ENCODE measurements at places on chromosomes 12 and 14.
A peak's percentile ranks its signal among the peaks of the same experiment; 100 is the strongest.

DNA sequence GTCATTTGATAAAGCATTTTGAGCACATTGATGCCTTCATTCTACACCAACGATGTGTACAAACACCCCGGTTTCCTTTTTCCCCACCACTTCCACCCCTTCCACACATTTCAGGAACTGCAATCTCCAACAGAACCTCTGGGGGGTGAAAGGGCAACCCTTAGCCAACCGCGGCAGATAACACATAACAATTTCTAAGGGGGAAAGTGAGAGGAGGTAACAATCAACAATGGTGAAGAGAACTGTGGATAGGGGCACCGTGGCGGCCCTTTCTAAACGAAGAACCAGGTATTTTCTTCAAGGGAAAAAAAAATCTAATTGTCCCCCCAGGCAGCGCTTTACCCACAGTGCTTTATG, 1.1 kb downstream of the KITLG start:
- no peak for DNase-seq

GRCh38 chr12:26080911-26081310, 43.9 kb downstream of the BHLHE41 start:
- no peak for DNase-seq

DNA sequence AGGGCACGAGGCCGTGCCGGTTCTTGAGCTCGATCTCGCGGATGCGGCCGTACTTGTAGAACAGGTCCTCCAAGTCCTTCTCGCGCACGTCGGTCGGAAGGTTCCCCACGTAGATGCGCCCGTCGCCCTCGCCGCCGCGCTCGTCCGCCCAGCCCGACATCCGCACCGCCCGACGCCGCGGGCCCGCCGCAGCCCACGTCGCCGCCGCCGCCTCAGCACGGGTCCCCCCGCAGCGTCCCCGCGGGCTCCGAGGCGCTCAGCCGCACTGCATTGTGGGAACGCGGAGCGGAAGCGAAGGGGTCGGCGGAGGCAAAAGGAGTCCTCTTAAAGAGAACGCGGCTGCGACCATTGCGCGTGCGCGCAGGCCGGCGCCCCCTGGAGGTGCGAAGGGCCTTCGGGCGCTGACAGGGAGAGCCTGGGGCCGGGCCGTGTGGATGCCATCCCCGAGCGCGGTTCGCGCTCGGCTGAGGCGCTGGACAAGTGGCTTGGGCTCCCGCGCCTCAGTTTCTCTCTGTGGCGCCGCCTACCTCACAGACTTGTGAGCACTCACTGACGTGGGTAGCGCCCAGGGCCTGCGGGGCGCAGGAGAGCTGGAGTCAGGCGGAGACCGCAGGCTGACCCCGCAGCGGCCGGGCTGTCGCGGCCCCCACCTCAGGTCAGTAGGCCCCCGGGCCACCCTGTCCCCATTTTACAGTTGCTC, at the start of gene SRSF9:
TSS of gene SRSF9 (minus strand) at position 299 of the 700 bp plus-strand sequence. CDS start at position 160, 139 bp downstream.
- peak; percentile 66 for DNase-seq

- DNase-seq = no peak
Measured at GRCh38 chr12:132083614-132083940, 60.5 kb downstream of the DDX51 start.

DNA sequence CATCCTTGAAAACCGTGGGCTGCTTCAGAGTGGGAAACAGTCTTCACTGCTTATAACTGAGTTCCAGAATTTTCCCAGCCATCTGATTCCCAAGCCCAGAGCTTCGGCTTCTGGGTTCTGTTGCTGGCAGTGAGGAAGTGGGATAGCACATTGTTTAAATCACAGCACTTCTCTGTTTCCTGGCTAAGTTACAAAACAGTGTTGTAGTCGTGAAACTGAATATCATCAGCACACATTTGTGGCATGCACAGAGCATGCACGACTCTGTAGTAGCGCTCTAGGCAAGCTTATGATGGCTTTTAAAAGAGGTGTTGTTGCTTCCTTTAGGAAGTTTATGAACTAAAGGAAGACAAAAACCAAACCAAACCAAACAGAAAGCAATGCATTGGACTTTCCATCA, 1005.5 kb downstream of the NRXN3 start:
- no peak for DNase-seq

DNA sequence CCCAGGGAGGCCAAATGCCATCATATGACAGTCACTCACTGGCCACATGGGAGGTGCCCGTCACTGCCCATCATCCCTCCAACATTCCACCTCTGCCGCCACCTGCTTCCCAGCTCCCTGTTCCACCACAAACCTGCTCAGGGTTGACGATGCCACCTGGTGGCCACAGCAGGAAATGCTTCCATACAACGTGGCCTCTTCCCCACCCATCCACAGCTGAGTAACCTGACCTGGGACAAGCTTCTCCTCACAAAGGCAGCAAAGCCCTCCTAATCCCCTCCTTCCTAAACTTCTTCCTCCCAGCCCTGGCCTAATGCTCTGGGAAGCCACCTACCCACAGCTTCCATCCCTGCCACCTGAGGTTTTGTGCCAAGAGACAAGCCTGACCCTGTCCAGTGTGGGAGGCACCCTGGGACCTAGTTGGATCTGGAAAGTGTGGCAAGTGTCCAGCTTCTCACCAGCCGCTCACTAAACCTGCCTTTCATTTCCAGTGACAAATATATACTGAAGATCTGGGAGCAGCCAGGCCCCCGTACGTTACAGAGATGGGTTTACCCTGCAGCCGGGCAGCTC, 4.3 kb downstream of the DEGS2 start:
- DNase-seq = no peak

DNA sequence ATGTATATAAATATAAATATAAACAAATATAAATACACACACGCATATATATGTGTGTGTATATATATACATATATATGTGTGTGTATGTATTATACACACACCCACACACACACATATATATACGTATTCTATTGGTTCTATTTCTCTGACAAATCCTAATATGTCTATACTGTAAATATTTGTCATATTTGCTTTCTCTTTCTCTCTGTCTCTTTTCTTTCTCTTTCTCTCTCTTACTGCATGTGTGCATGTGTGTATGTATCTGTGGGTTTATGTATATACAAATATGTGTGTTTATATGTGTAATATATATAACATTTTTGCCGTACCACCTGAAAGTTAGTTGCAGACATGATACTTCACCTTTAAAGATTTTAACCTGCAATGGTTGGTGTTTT, 174.2 kb upstream of the PLEKHG7 start:
- no peak for DNase-seq

DNA sequence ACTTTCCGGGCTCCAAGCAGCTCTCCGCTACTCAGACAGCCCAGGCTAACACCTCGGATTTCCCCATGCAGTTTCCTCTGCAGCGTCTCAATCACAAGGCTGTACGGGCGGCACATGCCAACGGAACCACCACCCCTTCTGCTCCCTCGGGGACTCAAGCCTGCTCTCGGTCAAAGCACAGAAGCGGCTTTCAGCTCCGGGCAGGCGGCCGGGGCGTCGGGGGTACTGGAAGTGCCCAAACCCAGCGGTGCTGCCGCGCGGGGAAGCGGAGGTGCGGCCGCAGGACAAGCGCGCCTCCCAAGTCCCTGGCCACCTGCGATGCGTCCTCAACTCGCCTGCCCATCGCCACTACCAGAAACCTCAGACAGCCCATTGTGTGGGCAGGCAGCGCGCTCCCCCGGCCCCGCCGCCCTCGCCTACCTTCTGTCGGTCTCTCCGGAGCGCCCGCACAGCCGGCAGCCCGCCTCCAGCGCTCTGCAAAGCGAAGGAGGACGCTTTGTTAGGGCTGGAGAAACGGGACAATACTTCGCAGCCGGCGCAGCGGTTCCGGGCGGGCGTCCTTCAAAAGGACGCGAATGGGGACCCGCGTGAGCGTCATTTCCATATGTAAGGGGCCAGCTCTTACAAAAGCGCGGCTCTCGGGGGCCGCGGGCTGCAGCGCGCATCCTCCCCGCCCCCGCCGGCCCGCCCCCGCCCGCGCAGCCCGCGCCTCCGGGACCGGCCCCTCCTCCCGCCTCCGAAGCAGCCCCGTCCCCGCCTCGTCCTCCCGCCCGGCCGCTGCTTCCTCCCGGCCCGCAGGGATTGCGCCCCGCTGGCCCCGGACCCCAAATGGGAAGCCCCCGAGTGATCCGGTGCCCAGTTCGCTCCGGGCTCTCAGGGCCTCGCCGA, 674 bp downstream of the NIN start:
- no peak for DNase-seq

- DNase-seq = no peak
Measured at GRCh38 chr12:12600659-12601058, 11.0 kb upstream of the CREBL2 start.

GRCh38 chr14:45038256-45038655, 45.7 kb upstream of the PRPF39 start:
- DNase-seq = no peak

DNA sequence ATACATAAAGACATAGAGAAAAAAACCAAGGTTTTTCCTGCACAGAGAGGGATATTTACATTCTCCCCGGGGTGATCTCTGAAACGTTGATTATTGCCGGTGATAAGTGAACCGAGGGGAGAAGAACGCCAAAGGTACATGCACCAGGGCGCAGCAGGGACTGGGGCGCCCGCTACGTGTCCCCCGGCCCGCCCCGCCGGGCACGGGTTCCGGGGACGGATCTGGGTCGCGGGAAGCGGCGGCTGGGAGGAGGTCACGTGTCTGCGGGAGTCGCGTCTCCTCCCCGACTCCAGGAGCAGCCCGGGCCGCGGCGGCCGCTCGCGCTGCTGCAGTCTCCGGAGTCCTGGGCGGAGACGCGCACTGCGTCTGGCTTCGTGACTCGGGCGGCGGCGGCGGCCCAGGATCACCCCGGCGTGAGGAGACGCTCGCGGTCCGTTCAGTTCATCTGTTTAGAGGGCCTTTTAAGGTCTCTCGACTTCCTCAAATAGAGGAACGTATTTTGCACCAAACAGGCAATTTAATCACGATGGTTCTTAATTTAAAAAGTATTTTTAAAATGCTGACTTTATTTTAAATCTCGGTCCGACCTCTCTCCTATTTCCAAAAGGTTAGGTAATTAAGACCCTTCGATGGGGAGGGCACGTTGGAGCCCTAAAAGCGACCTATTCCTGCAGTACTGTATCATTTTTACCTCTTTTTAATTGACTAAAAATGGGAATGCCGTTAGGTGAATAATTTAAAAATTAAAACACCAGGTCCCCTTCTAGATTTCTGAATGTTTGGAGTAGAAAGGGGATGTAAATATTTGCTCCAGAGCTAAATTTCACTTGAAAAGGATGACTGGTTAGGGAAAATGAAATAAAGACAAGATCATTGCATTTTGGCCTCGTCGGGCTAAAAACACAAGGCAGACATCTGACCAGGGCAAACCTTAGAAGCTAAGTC, 1.8 kb upstream of the BHLHE41 start:
- DNase-seq = no peak

DNA sequence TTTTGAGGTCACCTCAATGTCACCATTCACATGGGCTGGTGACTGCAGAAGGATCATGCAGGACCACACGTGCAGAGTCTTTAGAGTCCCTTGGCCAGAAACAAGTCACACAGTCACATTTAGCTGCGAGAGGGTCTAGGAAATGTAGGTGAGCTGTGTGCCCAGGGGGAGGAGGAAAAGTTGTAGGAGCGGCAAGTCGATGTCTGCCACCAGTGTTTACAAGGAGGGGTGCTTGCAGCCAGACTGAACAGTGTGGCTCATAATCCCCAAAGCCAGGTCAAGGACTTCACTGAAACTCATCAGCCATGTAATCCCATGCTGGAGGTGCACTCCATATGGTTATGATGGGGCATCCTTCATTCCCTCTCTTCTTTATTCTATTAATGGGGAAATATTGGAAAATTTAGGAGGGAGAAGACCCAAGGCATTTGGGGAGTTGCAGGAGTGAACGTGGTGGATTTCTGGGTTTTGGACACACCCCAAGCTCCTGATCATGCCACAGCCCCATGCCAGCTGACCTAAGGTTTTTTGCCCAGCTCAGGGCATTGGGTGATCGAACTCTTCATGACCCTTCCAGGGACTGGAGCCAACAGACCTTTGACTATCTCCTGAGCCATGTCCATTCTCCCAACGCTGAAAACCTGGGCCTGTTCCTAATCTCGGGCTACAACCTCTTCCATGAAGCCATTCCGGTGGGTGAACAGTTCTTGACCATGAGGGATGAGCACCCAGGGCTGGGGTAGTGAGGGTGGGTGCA, 7.2 kb downstream of the DAO start:
- DNase-seq = no peak

DNA sequence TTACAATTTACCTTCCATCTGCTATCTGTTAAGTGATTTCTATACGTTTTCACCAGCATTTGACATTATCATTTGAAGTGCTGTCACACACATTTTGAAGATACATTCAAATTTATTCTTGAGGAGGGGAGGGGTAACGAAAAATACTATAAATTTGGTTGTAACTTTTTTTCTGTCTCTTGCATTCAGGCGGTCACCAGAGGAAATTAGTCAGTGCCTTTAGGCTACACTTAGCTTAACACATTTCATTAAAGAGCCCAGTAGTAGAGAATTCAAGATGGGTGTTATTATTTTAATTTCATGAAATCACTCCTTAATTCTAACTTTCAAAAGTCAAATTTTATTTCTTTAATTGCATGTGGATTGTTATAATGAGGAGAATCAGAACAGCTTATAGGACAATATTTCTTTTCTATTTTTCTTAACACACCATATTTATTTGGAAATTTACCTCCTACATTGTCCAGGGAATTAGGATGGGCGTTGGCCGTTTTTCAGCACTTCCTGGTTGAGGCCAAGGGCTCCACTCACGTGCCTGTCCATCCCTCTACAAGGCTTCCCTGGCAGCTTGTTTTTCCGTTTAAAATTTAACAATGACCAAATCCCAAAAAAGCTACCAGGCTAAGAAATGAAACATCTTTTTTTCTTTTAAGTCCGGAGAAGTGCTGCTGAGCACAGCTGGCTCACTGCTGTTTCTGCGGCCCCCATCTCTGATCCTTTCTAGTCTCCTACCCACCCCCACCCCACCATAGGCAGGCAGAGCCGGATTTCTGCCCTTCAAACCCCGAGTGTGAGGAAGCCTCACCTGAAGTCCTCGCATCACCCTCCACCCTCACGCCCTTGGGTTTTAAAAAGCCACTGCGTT, 1.1 kb upstream of the FAR2 start:
- no peak for DNase-seq

GRCh38 chr12:31230004-31230403, 95.9 kb downstream of the SINHCAF start:
- no peak for DNase-seq

GRCh38 chr14:87745507-87746118, 247.4 kb downstream of the GALC start:
- DNase-seq = no peak

- DNase-seq = no peak
Measured at GRCh38 chr12:120989687-120990086, 11.3 kb downstream of the HNF1A start.

- no peak for DNase-seq
Measured at GRCh38 chr12:252636-253035, 10.0 kb downstream of the SLC6A13 start.

GRCh38 chr14:32438517-32438916, 109.4 kb downstream of the AKAP6 start:
- no peak for DNase-seq

GRCh38 chr12:47860279-47860841, 40.7 kb upstream of the HDAC7 start:
- DNase-seq = no peak

Data from GM04503 (cell line).